Naive thymus-derived CD8-positive, alpha-beta T cell (primary cell): ENCODE measurements at places on chromosomes 5 and 9. TPM values are rescaled to one million over a fixed set of nuclear protein-coding genes. Genes with fewer than 3 reads are reported as not detected.

DNA sequence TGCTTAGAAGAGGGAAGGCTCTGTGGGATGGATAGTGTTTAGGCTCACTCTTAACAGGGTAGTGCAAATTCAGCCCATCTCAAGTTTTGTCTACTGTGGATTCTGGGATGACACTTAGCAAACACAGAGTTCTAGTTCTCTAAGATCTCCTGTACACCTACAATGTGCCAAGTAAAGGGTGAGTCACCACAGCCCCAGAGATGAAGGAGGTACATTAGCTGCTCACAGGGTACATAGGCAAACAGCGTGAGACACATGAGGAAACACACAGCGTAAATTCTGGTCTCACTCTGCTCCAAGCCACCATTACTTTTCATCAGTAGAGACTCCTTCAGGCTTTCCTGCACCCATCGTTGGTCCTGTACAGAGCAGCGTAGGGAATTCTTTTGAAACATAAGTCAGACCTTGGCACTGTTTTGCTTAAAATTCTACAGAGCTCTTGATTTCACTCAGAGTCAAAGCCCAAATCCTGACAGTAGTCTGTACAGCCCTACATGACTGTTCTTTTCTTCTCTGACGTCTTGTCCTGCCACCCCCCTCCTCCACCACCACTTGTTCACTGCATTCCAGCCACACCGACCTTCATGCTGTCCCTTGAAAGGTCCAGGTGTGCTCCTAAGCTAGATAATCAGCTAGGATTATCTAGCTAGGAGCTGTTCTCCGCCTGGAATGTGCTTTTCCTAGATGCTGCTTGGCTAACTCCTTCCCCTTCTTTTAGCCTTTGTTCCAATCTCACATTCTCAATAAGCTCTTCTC lies 8.7 kb downstream of the ASTN2 start:
- DNase-seq: no peak

DNA sequence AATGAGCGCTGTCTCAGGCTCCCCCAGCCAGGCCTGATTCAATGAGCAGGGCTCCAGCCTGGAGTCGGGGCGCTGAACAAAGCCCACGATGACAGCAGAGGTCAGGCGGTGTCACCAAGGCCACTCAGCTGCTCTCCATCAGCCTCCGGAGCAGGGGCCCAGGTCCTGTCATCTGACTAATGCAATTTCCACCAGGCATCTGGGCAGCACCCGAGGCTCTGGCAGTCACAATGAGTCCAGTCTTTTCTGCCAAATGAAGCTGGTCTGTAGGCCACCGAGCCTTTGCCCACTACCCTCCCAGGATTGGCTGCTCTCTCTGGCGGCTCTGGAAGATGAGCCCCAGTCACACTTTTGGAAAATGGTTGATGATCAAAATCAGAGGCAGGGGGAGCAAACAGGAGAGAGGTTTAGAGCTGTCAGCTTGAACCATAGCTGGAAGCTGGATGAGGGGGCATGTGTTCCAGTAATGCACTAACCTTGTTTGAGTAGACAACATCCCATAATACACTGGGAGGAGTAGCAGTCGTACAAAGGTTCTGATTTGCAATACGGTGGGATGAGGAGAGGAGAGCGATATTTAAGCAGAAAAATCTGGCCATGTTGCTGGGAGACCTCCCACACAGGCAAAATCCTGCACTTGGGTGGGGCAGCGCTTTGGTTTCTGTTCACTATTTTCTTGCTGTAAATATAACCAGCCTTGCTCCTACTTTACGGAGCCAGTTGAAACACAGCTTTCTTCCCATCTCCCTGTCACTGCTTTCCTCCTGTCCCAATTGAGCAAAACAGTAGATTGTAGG lies 306.4 kb upstream of the PANK3 start:
- DNase-seq: no peak

- DNase-seq: no peak
These were observed 424.0 kb upstream of the RGMB start for GRCh38 chr5:98349251-98349989.

- DNase-seq: no peak
These were observed 9.8 kb downstream of the SUB1 start for GRCh38 chr5:32595118-32595517.

GRCh38 chr5:120463991-120464626 lies at the start of gene PRR16:
Gene PRR16 (plus strand): TSS chr5:120464300.
- DNase-seq: no peak

DNA sequence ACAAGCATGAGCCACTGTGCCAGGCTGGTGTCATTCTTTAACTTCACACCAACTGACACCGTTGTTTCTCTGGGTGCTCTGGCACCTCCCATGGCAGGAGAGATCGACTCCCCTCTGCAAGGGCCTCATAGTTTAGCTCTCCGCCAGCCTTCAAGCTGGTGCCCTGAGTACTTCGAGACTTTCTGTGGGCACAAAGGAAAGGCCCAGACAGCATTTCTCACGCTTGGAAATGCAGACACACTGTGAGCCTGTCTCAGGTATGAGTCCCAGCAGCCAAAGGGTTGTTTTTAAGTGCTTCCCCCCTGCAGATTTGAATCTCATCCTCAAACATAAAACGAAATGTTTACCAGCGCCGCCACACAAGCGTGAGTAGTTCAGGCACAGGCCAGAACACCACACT lies 11.1 kb upstream of the TCF7 start:
- DNase-seq: peak; percentile 60

GRCh38 chr9:86534572-86535258 lies 180.5 kb upstream of the TUT7 start:
- DNase-seq: no peak

- DNase-seq: no peak
These were observed 28.8 kb upstream of the SLC1A1 start for GRCh38 chr9:4461437-4461836.

GRCh38 chr9:133961226-133962165 lies 30.6 kb downstream of the VAV2 start:
- DNase-seq: no peak

DNA sequence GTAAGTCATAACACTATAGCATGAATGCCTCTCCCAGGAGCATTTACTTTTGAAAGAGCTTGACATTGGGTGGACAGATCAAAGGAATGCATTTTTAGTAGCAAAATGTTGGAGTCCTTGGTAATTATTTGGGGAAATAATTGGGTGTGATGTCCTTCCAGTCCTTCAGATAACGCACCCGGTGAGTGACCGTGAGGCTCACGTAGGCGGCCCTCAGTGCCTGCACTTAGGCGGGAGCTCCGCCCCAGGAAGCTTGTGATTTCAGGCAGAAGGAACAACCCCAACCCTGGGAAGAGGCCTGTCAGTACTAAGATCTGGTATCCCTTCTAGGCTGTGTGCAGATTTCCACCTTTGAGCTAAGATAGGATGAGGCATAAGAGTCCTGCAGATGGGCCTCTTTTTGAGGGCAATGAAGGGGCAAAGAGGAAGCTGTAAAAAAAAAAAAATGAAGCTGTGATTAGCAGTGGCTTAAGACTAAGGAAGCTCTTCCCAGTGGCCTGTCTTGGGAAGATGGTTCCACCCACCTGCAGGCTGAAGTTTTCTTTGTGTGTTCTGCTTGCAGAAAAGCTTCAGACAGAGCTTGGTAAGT lies 14.9 kb downstream of the BTNL9 start:
- DNase-seq: no peak

DNA sequence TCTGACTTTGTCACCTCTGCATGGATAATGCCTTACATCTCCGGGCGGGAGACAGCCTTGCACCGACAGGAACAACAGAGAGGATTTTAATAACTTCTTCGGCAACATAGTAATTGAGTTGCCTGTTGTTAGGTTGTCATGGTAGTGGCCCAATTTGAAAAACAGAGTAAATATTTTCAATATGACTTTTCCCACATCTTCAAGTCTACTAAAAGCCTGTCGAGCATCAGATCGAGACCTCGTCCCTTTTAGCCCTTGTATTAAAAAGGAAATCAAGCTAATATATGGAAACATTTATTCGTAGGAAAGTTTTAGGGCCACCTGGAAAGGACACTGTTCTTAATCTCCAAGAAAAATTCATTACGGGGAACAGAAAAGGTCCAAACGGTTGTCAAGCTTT lies 70.8 kb upstream of the FCN2 start:
- no peak for DNase-seq

DNA sequence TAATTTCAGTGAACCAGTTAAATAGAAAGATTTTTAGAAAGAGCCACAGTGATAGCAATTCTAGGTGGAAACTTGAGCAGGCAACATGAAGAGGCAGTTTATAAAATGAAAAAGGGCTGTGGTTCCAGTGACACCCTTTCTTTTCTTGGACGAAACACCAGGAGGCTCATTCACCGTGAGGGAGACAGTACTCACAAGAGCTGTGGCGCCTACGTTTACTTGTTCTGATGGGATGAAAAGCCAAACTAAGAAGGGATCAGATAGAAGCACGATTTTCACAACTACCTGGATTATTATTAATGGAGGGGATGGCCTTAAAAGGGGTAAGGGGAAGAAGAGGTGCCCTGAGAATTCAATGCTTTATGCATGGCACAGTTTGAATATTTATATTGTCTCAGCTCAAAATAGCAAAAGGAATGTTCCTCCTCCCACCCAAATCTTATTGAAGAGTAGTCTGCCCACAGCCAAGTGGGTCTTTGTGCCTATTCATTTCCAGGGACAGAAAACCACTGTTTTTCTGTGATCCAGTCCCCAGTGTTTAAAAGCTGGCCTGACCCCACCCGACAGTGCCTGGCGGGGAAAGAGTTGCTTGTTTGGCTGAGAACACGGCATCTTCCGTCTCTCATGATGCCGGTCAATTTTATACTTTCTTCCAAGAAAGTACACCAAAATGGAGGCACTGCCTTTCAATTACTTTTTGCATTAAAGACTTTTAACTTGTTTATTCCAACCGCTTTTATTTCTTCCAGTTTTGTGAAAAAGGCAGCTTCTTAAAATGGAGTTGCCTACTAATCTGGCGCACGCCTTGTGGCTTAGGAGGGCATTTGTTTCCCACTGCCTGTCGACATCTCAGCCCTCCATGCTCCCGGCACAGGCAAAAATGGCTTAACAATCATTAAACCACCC lies 51.9 kb downstream of the HABP4 start:
- DNase-seq: no peak

GRCh38 chr9:114678130-114678529 lies 3.9 kb downstream of the TEX48 start:
- DNase-seq: no peak

DNA sequence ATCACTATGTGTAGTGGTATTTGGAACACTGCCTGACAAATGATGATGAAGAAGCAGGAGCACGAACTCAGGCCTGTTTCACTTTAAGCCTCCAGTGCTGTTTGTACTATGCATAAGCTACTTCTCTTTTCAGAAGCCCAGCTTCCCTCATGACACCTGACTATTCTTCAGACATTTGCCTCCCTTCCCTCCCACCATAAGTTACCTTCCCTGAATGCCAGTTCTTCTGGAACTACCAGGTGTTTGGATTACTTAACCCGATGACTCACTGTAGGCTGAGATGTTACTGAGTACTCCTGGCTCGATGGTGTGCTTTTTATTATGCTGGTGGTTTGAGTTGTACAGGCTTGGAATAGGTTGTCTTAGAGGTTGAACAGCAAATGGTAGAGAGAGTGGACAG lies 180.0 kb downstream of the SPATA31D1 start:
- DNase-seq: no peak

- DNase-seq: no peak
These were observed 52.1 kb upstream of the NFIB start for GRCh38 chr9:14366076-14366475.

- DNase-seq: no peak
These were observed 60.6 kb downstream of the GRIN3A start for GRCh38 chr9:101677861-101678260.

DNA sequence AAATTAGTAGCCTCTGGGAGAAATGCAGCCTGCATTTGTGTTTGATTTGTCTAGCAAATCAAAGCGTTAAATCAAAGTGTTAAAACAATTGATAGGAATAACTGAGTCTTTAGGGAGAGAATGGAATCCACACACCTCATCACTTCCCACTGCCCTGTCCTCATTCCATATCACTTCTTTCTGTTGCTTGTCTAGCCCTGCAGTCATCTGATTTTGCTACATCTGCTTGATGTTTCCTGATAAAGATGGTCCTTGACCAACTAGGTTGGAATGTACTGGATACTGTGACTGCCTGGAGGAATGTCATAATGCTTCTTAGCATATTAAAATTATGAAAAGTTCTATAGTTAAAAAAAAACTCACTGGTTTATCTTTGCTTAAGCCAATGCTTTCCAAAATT lies 119.9 kb downstream of the DOCK2 start:
- DNase-seq: no peak

DNA sequence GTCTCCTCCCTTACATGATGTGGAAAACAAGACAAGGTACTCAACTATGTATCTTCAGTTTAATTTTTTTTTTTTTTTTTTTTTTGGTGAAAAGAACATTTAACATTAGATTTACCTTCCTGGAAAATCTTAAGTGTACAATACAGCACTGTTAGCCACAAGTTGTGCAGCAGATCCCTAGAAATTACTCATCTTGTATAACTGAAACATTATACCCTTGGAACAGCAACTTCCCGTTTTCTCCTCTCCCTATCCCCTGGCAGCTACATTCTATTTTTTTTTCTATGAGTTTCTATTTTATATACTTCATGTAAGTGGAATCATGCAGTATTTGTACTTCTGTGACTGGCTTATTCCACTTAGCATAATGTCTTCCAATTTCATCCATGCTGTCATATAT lies 421.9 kb upstream of the FTMT start:
- DNase-seq: no peak

DNA sequence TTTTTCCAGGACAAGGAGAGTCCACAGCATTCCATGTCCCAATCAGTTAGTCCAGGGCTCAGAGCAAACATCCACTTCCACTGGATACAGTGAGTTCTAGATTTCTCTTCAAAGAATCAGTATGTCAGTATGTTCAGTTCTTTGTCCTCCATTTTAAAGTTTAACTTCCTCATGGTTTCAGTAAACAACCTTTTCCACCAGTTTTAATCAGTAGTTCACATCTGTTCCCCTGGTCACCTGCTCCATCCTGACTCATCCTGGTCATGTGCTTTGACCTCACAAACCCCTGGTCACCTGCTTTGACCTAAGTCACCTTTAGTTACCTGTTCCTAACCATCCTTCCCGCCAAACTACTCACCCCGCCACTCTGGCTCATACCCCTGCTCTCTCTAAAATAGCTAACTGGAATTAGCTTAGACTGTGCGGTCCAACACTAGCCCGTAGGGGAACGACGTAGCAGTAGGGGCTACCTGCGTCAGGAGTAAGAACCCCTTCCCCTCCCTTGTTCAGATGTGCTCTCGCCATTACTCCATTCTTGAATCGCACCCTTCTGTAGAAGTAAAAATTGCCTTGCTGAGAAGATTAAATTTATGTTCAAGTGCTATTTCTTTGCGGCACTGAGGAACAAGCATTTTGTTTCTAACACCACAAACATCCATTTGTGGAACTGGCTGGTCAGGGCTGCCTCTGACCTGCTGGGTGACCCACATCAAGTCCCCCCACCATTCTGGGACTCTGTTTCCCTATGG lies 5.5 kb downstream of the ENG start:
- no peak for DNase-seq

- no peak for DNase-seq
These were observed 4.5 kb upstream of the SHC3 start for GRCh38 chr9:89183146-89183545.

PCDH1 gene
- total RNA-seq: not detected

IL13 gene
- total RNA-seq: 0.31 TPM

ADAMTSL2 gene
- total RNA-seq: 0.66 TPM

AMBP gene
- not detected for total RNA-seq

CERCAM gene
- 1.7 TPM for total RNA-seq

PCDHGA3 gene
- not detected for total RNA-seq

MOB3B gene
- total RNA-seq: 0.93 TPM

ANKS6 gene
- 18.1 TPM for total RNA-seq

C5orf46 gene
- not detected for total RNA-seq

SVEP1 gene
- total RNA-seq: not detected

SPATA31A7 gene
- total RNA-seq: not detected
